Thoracic aorta (tissue), 2 donors: ENCODE measurements at places on chromosomes 1 and 21. TPM values are rescaled to one million over a fixed set of nuclear protein-coding genes. Genes with fewer than 3 reads are reported as not detected.

KIF14 gene
- total RNA-seq, result under 0.01 TPM

FLAD1 gene
- total RNA-seq, result 23.8 TPM

KRTAP11-1 gene
- total RNA-seq, result not detected

TNNT2 gene
- not detected for total RNA-seq

MYBPH gene
- not detected for total RNA-seq

DCAF8 gene
- total RNA-seq, result 124 TPM

KCNH1 gene
- not detected for total RNA-seq

PDZK1 gene
- total RNA-seq, result 7.4 TPM

CDKN2C gene
- total RNA-seq, result 10.3 TPM

PRAMEF10 gene
- not detected for total RNA-seq

NPR1 gene
- 293 TPM for total RNA-seq

RUNX3 gene
- 6.8 TPM for total RNA-seq

SAMD13 gene
- 1.8 TPM for total RNA-seq

RNU1-2 gene
- total RNA-seq, result under 0.01 TPM

DEPDC1 gene
- total RNA-seq, result not detected

AIRE gene
- not detected for total RNA-seq
